ENCODE measurements at places on chromosomes 5 and 9.

DNA sequence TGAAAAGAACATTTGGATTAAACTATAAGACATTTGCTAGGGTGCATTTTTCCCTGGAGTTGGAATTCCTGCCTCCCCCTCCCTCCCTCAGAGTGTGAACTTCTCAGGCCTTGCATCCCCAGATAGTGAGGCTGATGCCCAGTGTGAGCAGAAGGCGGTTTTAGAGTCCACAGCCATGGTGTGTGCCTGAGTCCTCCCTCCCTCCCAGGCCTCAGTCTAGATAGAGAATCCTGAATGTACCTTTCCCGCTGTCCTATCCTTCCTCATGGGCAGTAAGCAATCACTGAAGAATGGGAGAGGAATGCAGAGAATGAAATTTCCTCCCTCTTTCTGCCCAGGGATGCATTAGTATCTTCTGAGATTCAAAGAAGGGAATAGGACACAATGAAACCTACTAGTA, 108.5 kb downstream of the RASGRF2 start:
- DNase-seq: no peak

- no peak for DNase-seq
Observed at GRCh38 chr5:88245241-88245892, 23.3 kb downstream of the TMEM161B start.

- DNase-seq: peak; percentile 9
Observed at GRCh38 chr5:108749128-108749861, 1.6 kb downstream of the FER start.

GRCh38 chr5:56962286-56962685, 10.4 kb upstream of the MIER3 start:
- no peak for DNase-seq

GRCh38 chr5:130923543-130924124, 241.4 kb downstream of the HINT1 start:
- DNase-seq: no peak

- no peak for DNase-seq
Observed at GRCh38 chr9:93893194-93893593, 62.0 kb downstream of the BARX1 start.

DNA sequence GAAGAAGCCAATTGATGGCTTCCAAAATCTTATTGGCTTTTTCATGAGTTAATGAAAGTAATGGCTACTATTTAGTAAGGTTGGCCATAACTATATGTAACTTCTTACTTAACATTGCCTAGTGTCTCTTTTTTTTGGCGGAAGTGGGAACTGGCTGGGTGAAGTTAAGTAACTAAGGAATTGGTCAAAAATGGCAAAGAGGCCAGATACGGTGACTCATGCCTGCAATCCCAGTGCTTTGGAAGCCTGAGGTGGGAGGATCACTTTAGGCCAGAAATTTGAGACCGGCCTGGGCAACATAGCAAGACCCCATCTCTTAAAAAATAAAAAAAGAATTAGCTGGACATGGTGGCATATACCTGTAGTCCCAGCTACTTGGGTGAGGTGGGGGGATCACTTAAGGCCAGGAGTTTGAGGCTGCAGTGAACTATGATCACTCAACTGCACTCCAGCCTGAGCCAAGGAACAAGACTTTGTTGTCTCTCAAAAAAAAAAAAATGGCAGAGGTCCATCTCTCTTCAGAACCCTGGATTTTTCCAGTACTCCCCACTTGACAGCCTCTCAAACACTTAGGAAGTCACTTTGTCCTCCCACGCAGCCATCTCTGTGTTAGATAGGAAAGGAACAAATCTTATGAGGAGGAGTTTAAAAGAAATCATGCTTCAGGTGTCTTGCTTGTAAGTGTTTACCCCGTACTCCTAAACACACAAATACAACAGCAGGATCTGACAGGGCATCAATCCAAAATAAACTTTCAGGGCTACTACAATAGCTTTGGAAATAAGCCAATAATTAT, 75.7 kb downstream of the TEK start:
- no peak for DNase-seq

DNA sequence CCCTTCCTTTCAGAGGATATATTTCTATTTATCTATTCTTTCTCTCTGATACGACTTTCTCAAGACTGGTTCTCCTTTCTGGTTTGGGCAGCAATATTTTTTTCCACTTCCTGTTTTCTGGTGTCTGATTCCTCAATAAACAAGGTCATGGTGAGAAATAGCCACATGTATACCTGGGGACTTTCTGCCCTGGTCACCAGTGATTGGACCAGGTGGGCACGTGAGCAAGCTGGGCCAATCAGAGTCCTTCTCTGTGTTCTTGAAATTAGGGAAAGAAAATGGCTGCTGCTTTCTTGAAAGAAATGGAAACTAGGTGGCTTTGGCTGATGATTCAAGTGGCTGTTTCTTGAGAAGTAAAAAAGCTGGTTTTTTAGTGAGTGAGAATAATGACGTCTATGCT, 18.4 kb upstream of the GSN start:
- no peak for DNase-seq

DNA sequence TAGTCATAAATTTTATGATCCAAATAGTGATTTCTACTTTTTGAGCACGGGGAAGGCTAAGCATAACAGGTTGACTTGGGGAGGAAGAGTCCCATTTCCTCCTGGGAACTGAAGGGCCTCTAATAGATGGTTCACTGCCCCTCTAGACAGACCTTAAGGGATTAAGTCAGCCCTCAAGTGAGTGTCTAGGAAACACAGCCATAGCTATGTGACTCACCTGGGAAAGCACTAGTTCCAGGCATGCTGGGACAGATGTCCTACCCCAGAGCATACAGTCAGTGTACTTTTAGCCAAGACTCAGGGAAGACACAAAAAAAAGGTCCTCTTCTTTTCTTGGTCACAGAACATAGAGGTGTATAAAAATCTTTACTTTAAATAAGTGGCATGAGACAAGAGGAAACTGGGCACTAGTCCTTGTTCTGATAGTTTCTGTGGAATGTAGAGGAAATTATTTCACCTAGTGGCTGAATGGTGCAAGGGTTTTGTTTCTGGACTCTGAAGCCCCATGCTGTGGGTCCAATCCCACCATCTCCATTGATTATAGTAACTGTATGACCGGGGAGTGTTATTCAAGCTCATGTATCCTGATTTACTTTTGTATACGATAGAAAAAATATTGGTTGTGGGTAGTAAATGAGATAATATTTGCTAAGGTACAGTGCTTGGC, 86.0 kb downstream of the NREP start:
- no peak for DNase-seq

GRCh38 chr9:79135681-79136415, 435.9 kb upstream of the TLE4 start:
- DNase-seq: no peak

- no peak for DNase-seq
Observed at GRCh38 chr5:73415617-73416016, 33.0 kb downstream of the FOXD1 start.

- no peak for DNase-seq
Observed at GRCh38 chr5:27474047-27474309, 435.6 kb upstream of the CDH9 start.

GRCh38 chr5:148085977-148086705, 22.4 kb downstream of the SPINK5 start:
- DNase-seq: no peak

DNA sequence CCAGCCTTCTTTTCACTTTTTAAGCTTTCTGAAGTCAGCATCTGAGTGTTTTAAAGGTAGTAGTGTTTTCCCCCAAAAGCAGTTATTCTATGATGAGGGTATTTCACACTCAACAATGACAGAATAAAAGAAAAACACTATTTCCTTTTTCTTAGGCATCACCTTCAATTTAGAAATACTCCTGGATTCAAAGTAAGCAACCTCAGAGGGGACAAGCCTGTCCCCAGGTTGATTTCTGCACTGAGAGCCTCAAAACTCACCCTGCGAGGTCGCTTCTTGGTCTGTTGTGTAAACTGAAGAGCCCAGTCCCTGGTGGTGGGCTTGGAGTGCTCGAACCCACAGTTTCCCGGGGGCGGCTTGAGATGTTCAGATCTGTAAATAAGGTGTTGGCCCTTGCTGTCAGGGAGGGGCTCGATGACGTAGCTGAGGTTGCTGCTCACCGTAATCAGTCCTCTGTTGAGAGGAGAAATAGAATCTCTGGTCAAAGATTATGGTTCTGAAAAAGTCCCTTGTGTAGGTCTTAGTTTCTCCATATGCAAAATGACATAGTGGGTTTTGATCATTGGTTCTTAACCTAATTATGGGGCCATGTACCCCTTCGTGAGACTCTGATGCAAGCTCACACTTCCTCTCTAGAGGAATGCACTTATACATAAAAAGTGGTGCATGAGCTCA, 55.9 kb downstream of the ADAM19 start:
- no peak for DNase-seq

DNA sequence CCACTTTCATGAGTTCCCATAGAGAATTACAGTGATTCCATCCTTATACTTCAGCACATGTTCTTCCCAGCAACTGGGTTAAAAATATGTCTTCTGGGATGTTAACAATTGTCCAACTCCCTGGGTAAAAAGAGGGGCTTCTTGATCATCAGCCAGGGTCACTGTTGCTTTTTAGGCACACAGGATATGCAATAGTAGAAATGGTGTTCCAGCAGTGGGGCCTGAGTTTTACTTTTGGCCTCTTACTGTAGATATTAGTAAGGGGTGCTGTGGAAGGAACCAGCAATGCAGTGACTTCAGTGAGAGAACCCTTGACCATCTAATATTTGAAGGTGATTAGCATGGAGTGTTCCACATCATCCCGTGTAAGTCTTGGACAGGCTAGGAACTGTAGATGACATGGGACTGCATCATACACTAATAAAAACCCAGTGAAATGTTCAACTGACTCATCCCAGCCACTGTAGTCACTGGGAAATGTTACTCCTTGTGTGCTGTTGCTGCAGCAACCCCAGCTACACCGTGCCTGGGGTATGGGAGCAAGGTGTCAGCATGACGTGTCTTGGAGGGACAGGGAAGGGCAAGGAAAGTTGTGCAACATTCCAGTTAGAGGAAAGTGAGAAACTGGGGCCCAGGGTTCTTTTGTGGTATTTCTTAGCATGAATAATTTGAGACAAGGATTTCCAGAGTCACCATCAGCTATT, 610.9 kb downstream of the RAB3C start:
- DNase-seq: no peak

GRCh38 chr5:134603059-134603458, 29.6 kb downstream of the SAR1B start:
- DNase-seq: peak; percentile 71

DNA sequence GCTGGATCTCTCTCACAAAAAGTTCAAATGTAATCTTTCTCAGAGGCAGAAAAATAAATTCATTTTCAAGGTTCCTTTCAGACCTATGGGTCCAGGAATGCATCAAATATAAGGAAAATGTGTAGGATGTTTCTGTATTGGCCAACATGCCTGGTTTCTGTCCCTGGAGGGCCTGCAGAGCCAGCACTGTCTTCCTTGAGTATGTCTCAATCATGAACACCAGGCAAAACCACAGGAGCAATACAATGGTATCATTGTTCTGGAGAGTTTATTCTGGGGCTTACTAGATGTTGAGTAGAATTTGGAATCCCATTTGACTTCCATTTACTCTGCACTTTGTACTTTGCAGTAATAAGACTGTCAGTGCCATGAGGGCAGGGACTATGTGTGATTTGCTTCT, 23.5 kb downstream of the INSYN2B start:
- no peak for DNase-seq

GRCh38 chr9:90539286-90539685, 103.3 kb downstream of the DIRAS2 start:
- DNase-seq: no peak

- peak; percentile 15 for DNase-seq
Observed at GRCh38 chr5:140106101-140106500, 7.8 kb upstream of the PURA start.

DNA sequence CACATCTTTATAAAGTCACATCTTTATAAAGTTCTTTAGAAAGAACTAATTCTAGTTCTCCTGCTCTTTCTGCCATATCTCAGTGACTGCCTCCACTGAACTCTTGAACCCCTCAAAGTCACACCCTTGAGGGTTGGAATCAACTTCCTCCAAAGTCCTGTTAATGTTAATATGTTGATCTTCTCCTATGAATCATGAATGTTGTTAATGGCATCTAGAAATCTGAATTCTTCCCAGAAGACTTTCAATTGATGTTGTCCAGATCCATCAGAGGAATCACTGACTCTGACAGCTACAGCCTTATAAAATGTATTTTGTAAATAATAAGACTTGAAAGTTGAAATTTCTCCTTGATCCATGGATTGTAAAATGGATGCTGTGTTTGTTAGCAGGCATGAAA, 213.4 kb downstream of the COX7C start:
- DNase-seq: no peak

- no peak for DNase-seq
Observed at GRCh38 chr5:122311961-122312590, at the start of gene SNCAIP. SNCAIP (plus strand) TSS chr5:122312237; CDS start chr5:122391135, 78,898 bp downstream.

- no peak for DNase-seq
Observed at GRCh38 chr5:181186986-181187499, 18.0 kb downstream of the TRIM7 start.

DNA sequence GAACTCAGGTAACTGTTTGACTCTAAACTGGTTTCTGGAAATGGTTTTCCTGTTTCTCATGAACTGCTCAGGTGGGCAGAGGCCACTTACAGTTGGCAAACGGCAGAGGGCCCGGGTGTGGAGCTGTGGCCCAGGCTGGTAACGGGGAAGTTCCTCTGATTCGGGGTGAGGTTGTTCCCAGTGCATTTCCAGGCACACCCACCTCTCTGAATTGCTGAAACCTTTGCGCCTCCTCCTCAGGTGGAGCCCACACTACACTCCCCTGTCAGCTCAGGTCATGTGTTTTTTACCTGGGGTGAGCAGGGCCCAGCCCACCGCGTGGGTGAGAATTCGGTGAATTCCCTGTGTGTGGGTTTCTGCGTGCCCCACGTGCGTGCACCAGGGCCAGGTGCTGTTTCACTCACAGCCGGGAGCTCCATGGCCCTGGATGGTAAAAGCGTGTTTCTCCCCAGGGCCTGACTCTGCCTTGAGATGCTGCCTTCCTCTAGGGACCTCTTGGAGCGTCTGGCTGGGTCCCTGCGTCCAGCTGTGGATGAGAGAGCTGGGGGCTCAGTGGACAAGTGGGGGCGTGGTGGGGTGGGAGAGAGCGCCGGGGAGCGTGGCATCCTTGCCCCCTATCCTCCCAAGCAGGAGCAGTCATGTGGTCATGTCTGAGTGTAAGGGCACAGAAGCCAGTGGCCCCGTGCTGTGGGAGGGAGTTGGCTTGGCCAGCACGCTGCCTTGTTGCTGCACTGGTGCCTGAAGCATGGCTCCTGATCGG, 33.5 kb upstream of the LPCAT1 start:
- no peak for DNase-seq

DNA sequence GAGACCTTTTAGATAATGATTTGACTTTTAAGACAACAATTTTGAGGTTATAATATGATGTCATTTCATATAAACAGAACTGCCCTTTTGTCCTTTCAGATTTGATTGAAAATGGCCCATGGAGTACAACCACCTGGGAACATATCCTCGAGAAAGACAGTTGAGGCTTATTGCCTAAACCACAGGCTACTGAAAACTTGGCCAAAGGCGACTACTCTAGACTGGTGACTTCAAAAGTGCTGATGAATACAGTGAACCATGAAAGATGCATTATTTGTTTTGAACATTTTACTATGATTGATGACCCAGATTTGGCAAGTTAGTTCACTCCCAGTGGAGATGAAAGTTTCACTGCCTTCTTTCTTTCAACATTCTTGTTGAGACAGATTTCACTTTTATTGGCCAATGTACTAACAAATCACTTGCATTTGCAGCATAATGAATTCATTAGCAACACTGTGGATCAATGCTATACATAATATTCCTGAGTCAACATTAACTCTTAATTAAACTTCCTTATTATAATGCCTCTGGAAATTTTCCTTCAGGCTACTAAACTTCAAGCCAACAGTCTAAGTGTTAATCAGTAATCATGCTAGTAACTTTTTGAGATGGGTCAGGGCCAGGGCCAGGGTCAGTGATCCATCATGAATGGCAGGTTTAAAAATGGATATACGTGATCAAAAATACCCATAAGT, 480.3 kb downstream of the RAB3C start:
- no peak for DNase-seq

GRCh38 chr5:159316519-159317383, 13.5 kb downstream of the IL12B start:
- DNase-seq: peak; percentile 48

Data from activated CD4-positive, alpha-beta T cell treated with anti-CD3 and anti-CD28 coated beads, Interleukin-2, Interleukin-6, amounts not matched to agents 100 ng/mL and 50 ng/mL, durations not matched to agents 16 hours and 8 hours (primary cell).